Activated CD4-positive, CD25-positive, alpha-beta regulatory T cell (primary cell): ENCODE measurements at places on chromosomes 3 and 15.

DNA sequence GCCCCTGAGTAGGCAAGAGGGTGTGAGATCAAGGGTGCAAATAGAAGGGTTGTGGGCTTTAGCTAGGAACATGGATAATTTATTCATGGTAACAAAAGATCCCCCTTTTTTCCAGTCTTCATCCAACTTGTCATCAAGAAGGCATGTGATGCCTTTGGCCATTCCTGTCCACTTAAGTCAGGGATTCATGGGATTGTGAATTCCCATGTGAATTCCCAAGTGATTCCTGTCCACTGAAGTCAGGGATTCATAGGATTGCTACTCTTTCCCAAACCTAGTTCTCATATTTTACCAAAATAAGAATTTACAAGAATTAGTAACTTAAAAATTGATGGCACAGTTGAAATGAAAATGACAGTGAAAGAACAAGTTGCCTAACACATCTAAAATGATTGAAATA, 40.8 kb downstream of the HMG20A start:
- no peak for DNase-seq

GRCh38 chr3:39249453-39250115, 30.3 kb downstream of the CX3CR1 start:
- no peak for DNase-seq

GRCh38 chr3:184629555-184630160, 68.1 kb downstream of the EPHB3 start:
- no peak for DNase-seq

GRCh38 chr3:141618103-141618910, 119.8 kb upstream of the RNF7 start:
- DNase-seq, result no peak

GRCh38 chr15:65355173-65355987, 22.4 kb downstream of the IGDCC3 start:
- DNase-seq, result no peak

DNA sequence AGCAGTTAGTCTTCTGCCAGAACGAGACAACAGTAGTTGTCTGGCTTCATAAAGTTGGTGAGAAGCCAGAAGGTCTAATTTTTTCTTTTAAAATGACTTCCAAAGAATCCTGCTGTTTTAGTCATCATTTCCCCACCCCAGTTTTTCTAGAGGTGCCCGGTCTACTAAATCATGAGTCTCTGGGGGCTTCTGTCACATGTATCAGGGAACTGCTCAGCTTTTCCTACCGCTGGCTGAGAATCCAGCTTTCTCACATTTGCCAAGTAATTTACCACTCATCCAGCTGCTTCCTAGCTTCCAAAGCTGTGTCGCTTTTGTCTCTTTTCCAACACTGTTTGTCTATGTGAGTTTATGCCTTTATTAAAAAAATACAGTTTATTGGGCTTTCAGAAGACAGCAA, 183.3 kb downstream of the NSUN3 start:
- DNase-seq, result no peak

DNA sequence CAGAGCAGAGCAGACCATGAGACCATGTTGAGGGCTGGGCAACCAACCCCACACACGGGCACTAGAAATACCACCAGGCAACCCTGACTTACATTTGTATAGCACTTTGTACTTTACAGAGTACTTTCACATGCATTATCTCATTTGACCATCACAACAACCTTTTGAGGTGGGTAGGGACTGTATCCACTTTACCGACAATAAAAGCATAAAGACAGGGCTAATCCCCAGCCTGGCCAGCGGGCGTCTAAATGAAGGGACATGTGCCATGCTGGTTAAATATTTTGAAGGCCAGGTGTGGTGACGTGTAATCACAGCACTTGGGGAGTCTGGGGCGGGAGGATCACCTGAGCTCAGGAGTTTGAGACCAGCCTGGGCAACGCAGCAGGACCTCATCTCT, 23.6 kb downstream of the RASGRP1 start:
- DNase-seq, result no peak

GRCh38 chr3:147737376-147737775, 328.2 kb downstream of the ZIC1 start:
- no peak for DNase-seq

GRCh38 chr3:38690185-38690584, 40.7 kb upstream of the SCN5A start:
- DNase-seq, result no peak

DNA sequence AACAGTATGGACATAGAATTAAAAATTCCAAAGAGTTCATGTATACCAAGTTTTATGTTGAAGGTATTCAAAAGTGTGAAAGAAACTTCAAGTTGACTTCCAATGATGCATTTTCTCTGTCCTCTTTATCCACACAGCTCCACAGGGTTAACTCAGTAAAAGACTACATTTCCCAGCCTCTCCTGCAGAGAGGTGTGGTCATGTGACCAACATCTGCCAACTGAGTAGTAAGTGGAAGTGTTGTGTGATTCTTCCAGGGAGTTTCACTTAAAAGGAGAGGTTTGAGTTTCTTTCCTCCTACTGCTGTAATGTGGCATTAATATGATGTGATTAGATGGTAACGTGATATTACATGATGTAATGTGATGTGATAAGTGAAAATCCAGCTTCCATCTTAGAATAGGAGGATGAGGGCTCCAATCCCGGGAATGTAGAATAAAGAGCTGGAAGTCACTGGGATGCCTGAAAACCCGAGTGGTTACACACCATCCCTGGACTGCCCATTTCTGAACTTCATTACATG, 280.6 kb downstream of the ARRDC4 start:
- DNase-seq, result no peak

DNA sequence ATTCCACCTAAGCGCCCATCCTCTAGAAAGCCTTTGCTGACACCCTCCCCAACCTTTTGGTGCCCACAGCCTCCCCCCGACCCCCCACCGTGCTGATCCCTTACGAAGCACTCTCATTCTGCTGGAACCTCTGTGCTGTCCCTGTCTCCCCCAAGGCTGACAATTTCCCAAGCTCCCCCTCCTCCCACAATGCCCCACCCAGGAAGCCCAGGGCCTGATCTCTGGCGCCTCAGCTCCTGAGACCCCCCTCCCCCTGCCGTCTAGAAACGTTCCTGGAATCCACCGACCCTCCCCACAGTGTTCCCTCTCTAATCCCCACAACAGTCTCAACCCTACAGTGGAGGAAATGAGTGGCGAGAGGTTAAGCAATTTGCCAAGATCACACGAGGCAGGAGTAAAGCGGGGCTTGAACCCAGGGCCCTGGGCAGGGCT, 18.3 kb downstream of the MYL3 start:
- no peak for DNase-seq

DNA sequence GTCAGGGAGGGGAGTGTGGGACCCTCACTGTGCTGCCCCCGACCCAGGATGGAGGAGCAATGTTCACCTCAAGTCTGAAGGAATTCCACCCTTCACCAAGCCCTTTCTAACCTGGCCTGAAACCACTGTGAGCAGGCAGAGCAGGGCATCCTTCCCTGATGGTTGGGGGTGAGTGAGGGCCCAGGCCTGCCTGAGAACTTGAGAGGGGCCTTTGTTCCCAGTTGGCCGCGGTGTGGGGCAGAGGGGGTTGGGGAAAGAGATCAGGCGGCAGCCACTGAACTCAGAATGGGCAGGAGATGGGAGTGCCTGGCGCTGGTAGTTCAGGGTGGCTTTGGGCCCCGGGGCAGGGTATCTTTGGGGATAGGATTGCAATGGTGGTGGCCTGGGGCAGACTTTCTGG, 103.5 kb upstream of the RPL32 start:
- DNase-seq, result no peak

- no peak for DNase-seq
Measured at GRCh38 chr3:130299531-130299930, 45.9 kb upstream of the COL6A5 start.

DNA sequence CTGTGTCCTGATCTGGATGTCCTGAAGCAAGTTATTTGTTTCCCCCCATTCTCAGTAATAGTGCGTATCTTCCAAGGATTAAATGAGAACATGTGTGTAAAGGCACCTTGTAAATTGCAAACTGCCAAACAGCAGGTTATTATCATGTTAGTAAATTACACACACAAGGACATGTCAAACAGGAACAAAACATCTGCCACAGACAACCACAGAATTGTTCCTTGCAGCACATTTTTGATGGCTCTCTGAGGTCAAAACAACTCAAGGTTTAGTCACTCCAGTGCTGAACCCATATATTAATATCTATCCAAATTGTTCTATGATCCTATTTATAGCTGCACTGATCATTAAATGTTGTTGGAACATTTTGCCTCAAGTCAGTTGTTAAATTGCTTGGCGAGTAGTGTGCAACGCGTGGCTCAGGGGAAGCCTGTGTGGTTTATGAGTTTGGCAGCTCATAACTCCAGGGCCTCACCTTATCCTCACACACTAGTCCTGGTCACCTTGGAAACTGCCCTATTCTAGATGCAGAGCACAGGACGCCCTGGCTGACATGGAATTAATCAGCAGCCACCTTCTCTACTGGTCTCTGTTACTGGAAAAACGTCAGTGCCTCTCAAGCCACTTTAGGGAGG, 46.3 kb upstream of the CDV3 start:
- DNase-seq, result no peak

- no peak for DNase-seq
Measured at GRCh38 chr3:182620723-182621434, 172.4 kb upstream of the ATP11B start.
